ENCODE measurements at places on chromosomes 6 and 20.
A peak's percentile ranks its signal among the peaks of the same experiment; 100 is the strongest.

- no peak for DNase-seq
These were observed 23.7 kb upstream of the KIF16B start for GRCh38 chr20:16596991-16597390.

GRCh38 chr6:4895971-4896370 is 107.9 kb downstream of the RPP40 start:
- DNase-seq, result no peak

- no peak for DNase-seq
These were observed 76.2 kb downstream of the SNX5 start for GRCh38 chr20:17892189-17892938.

DNA sequence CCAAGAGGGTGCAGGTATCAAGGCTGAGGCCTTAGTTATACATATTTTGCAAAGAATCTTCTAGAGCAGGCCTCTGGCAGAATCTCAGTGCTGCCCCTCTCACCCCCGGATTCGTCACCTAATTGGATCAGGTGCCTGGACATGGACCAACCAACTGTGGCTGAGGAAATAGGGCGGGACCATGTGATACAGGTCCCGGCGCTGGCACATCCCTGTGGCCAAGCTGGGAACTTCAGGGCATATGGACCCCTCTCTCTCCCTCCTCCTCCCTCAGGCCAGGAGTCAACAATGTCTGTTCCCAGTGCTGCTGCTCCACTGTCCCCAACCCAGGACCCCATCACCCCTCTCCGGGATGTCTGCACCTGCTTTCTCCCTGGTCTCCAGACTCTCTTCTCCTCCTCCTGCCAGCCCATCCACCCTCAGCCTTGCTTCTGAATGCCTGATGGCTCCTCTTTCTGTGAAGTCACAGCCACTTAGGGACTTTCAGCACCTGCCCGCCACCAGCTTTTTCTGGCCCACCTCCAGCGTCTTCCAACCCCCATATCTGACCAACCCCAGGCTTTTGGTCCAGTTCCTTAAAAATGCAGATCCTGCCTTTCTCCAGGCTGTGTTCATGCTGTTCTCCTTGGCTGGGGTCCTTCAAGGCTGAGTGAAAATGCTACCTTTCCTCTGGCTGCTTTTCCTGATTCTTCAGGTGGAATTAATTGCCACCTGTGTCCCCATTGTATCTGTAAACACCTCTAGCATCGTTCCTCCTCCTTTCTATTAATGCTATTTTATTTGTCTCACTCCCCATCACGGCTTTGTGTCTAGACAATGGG is 19.0 kb upstream of the MLN start:
- peak; percentile 54 for DNase-seq

GRCh38 chr6:43909474-43910148 is 139.6 kb downstream of the VEGFA start:
- DNase-seq, result no peak

- DNase-seq, result peak; percentile 87
These were observed 181.2 kb upstream of the SHLD1 start for GRCh38 chr20:5569021-5569420.

- no peak for DNase-seq
These were observed 4.9 kb upstream of the APCDD1L start for GRCh38 chr20:58519940-58520712.

GRCh38 chr20:39294137-39294725 is 332.1 kb downstream of the DHX35 start:
- DNase-seq, result no peak

All from hematopoietic multipotent progenitor cell treated with erythropoietin and hydrocortisone succinate and interleukin-3 and kit ligand, for 4 days (in vitro differentiated cells).